T-helper 2 cell treated with Interferon-gamma antibody and Interleukin-4, amounts not matched to agents 5 μg/mL and 100 μg/mL, for 36 hours (primary cell): ENCODE measurements at places on chromosomes 2 and 18.

DNA sequence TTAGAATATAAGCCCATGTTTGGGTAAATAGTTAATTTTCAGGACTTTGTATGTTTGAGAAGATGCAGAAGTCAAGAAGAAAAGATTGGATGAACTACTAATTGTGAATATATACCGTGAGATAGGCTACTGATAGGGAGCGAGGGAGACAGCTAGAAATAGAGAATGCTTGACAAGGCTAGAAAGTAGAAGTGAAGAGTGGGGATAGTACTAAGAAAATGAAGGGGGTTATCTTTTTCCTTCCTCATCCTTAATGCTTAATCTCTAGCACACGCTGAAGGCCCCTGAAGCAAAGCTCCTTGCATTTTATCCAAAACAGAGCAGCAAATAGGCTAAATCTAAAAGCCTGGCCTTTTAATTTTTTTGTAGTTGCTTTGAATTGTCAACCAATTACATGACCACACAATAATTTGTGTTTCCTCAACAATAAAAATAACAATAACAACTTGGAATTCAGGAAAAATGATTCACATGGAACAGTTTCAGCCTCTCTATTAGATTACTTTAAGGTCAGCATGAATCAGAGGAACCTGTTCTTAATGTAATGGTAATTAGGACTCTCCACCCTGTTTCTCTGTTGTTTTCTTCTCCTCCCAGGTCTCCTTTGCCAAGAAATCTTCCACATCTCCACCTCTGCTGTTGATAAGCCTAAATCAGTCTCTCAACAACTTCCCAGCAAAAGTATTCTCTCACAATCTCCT lies 1071.3 kb upstream of the ZEB2 start:
- no peak for DNase-seq

DNA sequence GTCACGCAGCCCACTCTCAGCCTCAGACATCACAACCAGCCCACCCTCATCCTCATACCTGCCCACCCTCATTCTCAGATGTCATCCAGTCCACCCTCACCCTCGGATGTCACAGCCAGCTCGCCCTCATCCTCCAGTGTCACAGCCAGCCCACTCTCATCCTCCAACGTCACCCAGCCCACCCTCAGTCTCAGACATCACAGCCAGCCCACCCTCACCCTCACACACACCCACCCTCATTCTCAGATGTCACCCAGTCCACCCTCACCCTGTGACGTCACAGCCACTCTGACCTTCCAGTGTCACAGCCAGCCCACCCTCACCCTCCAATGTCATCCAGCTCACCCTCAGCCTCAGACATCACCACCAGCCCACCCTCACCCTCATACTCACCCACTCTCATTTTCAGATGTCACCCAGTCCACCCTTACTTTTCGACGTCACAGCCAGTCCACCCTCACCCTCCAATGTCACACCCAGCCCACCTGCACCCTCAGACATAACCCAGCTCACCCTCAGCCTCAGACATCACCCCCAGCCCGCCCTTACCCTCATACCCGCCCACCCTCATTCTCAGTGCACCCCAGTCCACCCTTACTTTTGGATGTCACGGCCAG lies 100.3 kb downstream of the LOXHD1 start:
- no peak for DNase-seq

DNA sequence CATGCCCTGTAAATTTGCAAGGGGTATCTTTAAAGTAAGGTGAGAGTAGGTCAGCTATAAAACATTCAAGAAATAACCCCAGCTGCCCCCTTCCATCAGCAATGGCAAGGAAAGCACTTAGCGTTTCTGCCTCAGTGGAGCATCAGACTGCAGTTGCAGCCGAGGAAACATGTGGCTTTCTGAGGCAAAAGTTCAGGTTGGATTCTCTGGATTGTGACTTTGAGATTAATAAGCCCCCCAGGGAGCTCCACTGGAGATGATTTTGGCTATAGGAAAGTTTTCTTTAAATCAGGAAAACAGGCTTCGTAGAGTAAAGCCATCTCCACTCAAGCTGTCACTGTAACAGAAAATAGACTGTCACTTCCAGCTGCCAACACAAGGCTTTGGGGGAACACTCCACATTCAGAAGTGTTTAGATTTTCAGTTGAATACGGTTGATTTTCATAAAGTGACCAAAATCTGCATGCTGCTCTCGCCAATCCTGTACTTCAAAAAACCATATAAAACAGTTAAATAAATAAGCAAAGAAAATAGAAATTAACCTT lies 15.3 kb upstream of the RIT2 start:
- no peak for DNase-seq

- no peak for DNase-seq
Observed at GRCh38 chr18:49481317-49481716, 5.7 kb downstream of the C18orf32 start.

DNA sequence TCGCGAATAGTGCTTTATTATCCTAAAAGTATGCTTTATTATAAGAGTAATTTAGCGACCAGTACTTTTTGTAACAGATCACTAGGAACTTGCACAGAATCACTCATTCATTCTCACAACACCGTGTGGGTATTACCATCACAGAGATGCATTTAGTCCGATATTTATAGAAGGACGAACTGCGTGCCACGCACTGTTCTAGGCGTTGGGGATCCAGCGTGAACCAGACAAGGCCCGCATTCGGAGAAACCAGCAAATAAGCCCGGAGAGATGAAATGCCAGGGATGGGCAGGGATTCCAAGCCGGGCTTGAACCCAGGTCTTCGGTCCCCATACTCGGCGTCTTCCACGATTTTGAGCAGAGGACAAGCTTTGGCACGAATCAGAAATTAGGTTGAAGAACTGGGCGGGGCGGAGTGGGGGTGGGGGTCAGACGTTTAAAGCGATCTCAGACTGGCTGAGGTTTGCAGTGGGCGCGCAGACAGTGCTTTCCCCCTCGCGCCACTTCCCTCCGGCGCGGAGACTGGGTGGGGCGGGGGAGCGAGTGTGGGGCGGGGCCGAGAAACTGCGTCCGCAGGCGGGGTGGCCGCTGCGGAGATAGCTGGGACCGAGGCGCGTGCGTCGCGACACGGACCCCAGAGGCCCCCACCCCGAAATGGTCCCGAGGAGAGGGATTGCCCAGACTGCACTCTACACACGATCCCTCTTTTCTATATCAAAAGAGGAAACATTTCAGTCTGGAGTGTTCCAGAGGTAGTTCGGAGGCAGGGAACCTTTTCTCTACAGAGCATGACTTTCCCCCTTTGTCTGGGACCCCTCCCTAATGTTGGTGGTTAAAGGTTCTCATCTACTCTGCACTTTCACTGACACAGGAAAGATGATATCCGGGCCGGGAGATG lies 1.1 kb upstream of the CXCR4 start:
- peak; percentile 77 for DNase-seq

GRCh38 chr18:3502650-3503049 lies 52.7 kb downstream of the TGIF1 start:
- no peak for DNase-seq

DNA sequence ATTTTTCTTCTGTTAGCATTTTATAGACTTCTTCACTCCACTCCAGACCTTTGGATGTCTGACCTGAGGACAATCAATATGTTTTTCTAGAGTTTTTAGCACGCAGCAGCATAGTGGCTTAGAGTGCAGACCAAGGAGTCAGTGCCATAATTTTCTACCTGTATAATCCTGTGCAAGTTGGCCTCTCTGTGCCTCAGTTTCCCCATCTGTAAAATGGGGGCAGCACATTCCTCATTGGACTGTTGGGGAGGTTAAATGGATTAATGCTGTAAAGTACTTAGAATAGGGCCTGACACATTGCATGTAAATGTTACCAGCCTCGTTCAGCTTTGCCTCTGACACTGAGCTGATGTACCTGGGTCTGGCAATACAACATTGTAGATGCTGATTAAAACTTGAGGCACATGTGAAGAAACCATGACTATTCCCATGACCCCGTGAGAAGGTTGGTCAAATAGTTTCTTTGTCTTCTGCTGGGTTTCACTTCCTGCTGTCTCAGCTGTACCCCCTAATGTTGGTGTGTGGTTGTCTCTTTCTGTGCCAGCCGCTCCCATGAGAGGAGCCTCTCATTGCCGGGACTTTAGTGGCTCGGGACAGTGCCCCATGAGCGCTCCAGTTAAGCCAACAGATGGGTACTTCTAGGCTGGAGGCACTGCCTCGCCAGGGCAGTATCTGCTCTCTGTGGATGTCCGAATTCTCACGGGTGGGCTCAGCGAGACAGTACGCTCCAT lies 125.3 kb downstream of the SH3RF3 start:
- no peak for DNase-seq

DNA sequence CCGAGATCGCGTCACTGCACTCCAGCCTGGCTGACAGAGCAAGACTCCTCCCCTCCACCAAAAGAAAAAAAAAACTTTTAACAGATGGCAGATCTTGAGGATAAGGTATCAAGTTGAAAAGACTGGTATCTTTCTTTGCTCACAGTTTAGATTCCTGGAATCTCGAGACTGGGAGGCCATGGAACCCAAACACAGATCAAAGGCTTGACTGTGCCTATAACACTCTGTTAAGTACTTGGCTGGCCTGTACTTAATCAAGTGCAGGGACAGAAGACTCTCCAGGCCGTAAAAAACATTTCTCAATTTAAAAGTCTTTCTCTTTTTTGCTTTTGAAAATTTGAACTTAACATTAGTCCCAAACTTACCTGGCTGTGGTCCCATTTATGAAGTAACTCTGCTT lies 107.1 kb upstream of the ZNF516 start:
- DNase-seq = no peak

DNA sequence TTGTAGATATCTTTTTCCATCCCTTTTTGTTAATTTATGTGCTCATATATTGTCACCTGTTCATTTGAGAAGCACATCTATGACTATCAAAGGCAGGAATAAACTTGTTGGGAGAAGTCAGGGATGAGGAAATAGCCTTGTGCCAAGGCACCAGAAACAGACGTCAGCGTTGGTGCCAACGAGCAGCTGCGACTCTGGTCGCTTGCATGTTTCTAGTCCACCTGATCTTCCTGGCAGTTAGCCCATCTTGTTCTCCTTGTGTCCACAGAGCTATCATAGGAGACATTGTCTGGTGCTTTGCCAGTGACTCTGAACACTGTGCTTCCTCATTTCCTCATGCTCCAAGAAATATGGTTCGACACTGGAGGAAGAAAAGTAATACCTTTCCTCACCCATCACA lies 374.4 kb downstream of the PTPRM start:
- no peak for DNase-seq

- no peak for DNase-seq
Observed at GRCh38 chr2:38808677-38809076, 30.7 kb downstream of the GEMIN6 start.

GRCh38 chr2:36965206-36965605 lies 1.1 kb downstream of the STRN start:
- no peak for DNase-seq

GRCh38 chr18:58178511-58178910 lies 134.5 kb downstream of the NEDD4L start:
- DNase-seq = no peak

- no peak for DNase-seq
Observed at GRCh38 chr18:62963507-62963906, 248.2 kb downstream of the PHLPP1 start.

- DNase-seq = no peak
Observed at GRCh38 chr2:106296182-106296815, 102.2 kb upstream of the UXS1 start.
